ENCODE measurements at places on chromosomes 11 and 22.

DNA sequence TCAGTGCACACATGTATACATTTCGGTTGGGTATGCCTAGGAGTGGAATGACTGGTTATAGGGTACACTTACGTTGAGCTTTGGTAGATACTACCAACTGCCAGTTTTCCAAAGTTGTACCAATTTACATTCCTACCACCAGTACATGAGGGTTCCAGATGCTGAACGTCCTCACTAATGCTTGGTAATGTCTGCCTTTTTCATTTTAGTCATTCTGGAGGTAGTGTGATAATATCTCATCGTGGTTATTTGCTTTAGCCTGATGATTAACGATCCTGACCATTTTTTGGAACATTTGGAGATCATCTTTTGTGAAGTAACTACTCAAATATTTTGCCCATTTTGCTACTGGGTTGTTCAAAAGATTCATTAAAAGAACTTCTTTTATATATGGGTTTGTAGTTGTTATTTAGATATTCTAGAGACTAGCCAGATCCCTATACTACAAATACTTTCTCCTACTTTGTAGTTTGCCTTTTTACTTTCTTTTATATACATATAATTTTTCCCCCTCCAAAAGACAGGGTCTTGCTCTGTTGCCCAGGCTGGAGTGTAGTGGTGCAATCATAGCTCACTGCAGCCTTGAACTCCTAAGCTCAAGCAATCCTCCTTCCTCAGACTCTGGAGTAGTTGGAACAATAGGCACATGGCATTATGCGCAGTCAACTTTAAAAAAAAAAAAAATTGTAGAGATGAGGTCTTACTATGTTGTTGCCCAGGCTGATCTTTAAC lies 62.1 kb downstream of the RBFOX2 start:
- no peak for DNase-seq

DNA sequence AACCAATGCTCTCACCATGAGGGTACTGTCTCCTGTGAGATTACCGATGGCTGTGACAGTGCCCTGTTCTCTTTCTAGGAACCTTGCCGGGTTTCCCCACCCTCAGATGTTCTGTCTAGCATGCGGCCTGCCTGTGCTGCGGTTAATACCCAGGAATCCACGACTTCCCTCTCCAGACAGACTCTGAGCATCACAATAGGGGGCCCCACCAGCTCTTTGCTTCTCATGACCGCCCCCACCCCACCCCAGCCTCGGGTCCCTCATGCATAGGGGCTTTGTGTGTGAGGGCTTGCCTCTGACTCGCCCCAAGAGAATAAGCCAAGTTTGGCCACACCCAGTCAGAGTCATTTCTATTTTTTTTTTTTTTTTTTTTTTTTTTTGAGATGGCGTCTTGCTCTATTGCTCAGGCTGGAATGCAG lies 10.3 kb downstream of the PARVG start:
- DNase-seq, result no peak

- no peak for DNase-seq
Measured at GRCh38 chr11:45918962-45919675, 1.4 kb upstream of the PEX16 start.

- no peak for DNase-seq
Measured at GRCh38 chr11:33906484-33907186, 14.8 kb upstream of the LMO2 start.
